ENCODE measurements at places on chromosomes 1 and 21. TPM values are rescaled to one million over a fixed set of nuclear protein-coding genes. Genes with fewer than 3 reads are reported as not detected.

DNA sequence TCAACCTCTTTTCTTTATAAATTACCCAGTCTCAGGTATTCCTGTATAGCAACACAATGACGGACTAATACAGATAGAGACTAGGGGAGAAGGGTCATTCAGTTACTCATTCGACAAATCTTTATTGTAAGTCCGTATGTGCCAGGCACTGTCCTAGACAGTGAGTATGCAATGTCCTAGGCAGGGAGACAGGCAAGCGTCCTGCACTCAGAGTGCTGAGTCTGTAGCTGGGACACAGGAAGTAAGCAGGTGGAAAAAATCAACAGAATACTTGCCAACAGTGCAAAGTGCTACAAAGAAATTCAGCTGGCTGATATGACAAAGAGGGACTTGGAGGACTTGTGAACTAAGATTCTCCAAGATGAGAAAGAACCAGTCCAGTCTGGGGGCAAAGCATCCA, 92.2 kb upstream of the ZBTB40 start:
- DNase-seq, result no peak

The KTI12 gene
- total RNA-seq, result 15.0 TPM

DNA sequence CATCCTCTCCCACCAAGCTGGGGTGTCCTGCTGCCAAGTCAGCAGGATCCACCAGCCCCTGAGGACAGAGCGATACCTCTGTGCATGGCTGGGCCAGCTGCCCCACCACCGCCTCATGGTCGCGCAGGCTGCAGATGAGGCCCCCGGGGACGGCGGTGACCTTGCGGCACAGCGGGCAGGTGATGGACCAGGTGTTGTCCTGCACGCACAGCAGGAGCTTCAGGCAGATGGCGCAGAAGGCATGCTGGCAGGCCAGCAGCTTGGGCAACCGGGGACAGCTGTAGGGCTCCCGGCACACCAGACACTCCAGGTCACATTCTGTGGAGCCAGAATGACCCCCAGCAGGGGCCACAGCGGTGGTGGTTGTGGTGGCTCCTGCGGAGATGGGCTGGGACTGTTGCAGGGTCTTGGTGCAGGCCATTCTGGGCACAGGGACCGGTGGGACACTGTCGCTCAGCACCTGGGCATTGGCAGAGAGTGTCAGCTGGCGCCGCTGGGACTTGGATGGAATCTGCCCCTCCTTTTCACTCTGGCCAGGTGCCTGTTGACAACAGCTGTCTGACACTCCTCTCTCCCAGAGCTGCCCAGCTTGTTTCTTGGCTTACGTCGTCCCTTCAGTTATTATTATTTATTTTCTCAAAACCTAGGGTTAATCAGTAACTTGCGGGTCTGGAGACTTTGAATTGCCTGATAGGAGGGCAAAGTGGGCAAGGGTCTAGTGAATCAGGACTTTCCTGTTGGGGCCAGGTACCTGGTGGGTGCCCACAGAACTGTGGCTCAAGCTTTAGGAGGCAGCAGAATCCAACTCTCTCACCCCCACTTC, at the start of gene RNF186:
RNF186 (minus strand) TSS at position 603 of the 823 bp plus-strand sequence; CDS start at position 421, 182 bp downstream.
- DNase-seq, result no peak

DNA sequence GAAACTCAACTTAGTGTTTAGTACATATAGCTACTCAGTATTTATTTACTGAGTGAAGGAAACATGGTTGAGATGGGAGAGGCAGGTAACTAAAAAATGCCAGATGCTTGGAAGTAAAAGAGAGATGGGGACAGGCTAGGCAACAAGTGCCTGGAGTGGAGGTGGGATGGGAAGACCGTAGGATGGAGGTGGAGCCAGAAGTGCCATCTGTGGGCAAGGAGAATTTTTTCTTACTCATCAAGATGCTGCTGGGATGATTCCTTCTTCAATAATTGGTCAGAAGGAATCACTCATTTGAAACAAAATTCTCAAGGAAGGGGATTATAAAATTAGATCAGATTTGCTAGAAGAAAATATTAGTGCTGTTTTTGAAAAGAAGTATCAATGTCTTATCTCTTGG, 72.9 kb downstream of the IFI44 start:
- DNase-seq, result peak; percentile 6

The KRTAP13-2 gene
- not detected for total RNA-seq

- DNase-seq, result no peak
Observed at GRCh38 chr1:23116216-23116836, 52.3 kb downstream of the LUZP1 start.

The HAPLN2 gene
- not detected for total RNA-seq

- DNase-seq, result peak; percentile 83
Observed at GRCh38 chr1:246107516-246108277, 399.4 kb downstream of the SMYD3 start.

DNA sequence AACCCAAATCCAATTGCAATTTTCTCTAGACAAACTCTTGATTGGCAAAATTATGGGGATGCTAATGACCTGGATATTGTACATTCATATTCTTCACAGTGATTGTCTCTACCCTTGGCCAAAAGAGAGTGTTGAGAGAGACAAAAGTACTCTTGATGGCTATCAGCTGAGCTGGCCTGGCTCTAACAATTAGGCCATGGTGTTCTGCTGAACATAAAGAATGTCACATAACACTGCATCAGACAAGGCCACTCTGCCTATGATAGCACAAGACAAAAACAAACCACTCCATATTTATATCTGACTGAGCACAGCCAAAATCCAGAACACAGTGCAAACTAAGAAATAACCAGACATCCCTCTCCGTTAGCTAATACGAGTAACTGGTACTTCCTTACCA, 101.7 kb downstream of the ADAMTS1 start:
- no peak for DNase-seq

The RUNX1 gene
- 6.5 TPM for total RNA-seq

The CLEC20A gene
- total RNA-seq, result not detected
